NCI-H1092 (cell line): ENCODE measurements at places on chromosomes 4 and X.

DNA sequence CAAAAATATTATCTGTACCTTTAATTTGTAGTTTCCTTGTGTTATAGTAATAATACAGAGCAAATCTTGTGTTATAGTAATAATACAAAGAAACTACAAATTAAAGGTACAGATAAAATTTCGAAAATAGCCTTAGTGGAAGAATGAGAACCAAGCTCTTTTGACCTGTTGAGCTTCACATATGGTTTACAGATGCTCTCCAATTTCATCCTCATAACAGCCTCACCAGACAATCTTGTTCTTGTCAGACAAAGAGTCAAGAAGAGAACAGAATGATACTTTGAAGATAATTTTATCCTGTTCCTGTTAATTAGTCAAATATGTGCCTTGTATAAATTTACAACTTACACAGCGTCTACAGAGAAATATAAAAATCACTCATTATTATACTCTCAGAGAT, 12.8 kb downstream of the ATXN3L start:
- no peak for DNase-seq

GRCh38 chr4:38166768-38167167, 206.6 kb downstream of the PTTG2 start:
- no peak for DNase-seq

DNA sequence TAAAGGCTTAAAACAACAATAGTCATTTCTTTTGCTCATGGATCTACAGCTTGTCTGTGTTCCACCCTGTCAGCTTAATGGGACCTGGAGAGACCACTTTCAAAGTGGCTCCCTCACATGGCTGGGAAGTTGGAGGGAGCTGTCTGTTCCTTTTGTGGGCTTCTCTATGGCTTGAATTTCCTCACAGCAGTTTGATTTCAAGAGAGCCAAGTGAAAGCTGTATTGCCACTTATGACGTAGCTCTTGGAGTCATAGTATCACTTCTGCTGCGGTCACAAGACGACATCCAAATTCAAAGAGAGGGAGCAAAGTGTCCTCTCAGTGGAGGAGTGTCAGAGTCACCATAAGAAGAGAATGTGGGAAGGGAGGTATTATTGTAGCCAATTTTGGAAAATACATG, 22.7 kb upstream of the ACSL1 start:
- no peak for DNase-seq

DNA sequence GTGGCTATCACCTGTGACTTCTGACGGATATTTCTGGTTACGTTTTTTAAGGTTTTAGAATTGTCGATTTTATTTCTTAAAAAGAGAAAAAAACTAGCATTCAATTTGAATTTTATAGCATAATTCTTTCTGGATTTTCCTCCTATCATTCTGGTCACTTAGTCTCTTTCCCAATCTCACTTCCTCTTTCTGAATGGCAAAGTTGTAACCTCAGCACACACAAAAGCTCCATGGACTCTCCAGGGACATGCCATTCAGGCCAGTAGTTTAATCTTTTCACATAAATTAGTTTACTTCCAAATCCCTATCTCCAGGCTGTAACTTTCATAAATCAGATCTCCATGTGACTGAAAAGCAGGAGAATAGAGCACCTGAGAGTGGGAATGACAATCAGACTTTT, 110.7 kb downstream of the ARAP2 start:
- no peak for DNase-seq

DNA sequence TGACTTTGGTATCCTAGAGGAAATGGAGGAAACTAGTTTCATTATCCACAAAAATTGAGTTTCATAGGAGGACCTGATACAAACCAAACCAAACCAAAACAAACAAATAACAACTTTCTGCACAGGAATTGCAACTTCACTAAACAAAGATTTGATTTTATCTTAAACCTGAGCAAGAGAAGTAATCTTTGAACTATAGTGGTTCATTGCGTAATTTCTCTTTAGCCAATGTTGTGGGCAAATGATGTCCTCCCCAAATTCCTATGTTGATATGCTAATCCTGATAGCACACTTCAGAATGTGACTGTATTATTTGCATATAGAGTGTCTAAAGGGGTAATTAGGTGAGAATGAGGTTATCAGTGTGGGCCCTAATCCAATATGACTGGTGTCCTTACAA, 102.4 kb downstream of the CAMK2D start:
- DNase-seq = no peak

GRCh38 chr4:24722026-24722568, 73.3 kb upstream of the SOD3 start:
- DNase-seq = no peak

GRCh38 chr4:37389967-37390580, 145.5 kb downstream of the NWD2 start:
- DNase-seq = peak; percentile 14

DNA sequence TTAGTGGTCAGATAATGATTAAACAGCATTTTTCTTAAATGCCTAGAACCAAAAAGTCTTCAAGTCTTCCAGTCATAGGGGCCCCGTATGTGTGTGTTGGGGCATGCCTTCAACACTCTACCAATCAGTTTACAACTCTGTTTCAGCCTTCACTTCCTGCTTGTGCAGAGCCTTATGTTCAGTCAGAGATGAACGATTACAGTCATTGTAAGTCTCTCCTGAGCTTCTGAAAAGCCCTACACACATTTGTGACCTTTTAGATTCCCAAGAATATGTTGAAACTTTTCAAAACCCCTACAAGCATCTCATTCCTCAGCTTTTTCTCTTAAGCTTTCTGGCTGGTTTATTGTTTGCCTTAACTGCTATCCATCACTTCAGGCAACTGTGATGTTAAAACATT, 591.2 kb downstream of the ZNF674 start:
- DNase-seq = no peak

GRCh38 chrX:16825264-16826035, 39.2 kb downstream of the TXLNG start:
- no peak for DNase-seq

DNA sequence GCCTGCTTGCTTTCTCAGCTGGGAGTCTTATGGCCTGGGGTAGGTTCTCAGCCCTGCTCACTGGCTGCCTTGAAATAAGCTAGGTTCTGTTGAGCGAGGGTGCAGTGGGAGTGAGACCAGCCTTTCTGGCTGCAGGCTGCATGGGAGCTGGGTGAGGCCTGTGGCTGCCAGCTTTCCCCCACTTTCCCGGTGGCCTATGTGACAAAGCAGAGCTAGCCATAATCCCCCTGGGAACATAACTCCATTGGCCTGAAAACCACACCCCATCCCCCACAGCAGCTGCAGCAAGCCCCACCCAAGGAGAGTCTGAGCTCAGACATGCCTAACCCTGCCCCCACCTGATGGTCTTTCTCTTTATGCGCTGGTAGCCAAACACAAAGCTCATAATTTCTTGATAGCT, 118.9 kb downstream of the KLHL4 start:
- DNase-seq = no peak

DNA sequence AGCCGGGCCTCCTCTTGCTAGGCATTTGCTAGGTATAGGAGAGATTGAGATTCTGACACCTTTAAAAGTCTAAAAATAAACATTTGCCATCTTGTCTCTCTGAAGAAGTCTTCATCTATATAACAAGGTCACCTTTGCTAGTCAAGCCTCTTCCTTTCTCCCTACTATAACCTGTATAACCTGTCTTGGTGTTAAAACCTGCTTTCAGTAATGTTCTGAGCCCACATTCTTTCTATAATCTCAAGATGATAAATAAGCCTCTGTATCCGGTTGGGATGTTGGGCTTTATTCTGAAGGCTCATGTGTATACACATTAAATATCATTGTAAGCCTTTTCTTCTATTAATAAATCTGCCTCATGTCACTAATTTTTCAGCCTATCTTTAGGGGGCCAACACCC, 10.2 kb downstream of the ASIC5 start:
- no peak for DNase-seq

DNA sequence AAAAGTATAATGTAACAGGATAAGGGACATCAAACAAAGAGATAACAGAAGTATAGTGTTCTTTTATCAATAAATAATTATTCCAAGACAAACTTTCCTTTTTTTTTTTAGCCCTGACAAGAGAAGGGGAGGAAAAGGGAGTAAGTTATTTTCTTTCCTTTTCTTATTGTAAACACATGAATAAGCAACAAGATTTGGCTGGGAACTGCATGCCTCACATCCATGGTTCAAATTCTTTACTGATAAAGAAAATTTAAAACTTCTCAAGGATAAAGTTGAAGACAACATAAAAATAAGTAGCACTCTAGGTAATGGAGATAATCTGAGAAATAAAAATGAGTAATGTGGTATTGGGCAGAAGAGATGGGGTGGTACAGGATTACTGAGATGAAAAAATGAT, 71.6 kb downstream of the NEK1 start:
- no peak for DNase-seq
